ENCODE measurements at places on chromosomes 7 and 10.

DNA sequence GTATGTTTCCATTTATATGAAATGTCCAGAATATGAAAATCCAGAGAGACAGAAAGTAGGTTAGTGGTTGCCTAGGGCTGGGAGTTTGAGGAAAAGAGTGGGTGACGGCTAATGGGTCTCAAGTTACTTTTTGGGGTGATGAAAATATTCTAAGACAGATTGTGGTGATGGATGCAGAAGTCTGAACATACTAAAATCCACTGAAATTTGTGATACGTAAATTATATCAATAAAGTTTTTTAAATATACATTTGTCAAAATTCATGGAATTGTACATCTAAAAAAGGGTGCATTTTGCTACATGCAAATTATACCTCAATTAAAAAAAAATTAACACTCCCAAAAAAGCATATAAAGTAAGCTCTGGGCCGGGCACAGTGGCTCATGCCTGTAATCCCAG, 9.4 kb downstream of the DDIT4 start:
- no peak overlapping the region for H3K4me3 ChIP-seq
- no peak for DNase-seq
- H3K36me3 ChIP-seq: no peaks in the 10 kb centered on the region

GRCh38 chr7:127803626-127804025, 151.6 kb downstream of the SND1 start:
- DNase-seq: no peak
- H3K27me3 ChIP-seq: no peaks in the 10 kb centered on the region
- peaks cover 5% of the 10 kb centered on the region for H3K36me3 ChIP-seq

- H3K4me1 ChIP-seq: no peaks in the 10 kb centered on the region
- H3K36me3 ChIP-seq: no peaks in the 10 kb centered on the region
- no peak for DNase-seq
- no peaks in the 10 kb centered on the region for H3K27me3 ChIP-seq
- H3K27ac ChIP-seq: no peak overlapping the region
Observed at GRCh38 chr10:1243486-1244234, 187.5 kb downstream of the WDR37 start.

GRCh38 chr7:36181668-36182067, 28.6 kb downstream of the EEPD1 start:
- H3K4me3 ChIP-seq: no peak overlapping the region
- no peaks in the 10 kb centered on the region for H3K4me1 ChIP-seq
- no peak for DNase-seq
- peaks cover 1% of the 10 kb centered on the region for H3K27me3 ChIP-seq
- no peak overlapping the region for H3K27ac ChIP-seq
- no peaks in the 10 kb centered on the region for H3K36me3 ChIP-seq

DNA sequence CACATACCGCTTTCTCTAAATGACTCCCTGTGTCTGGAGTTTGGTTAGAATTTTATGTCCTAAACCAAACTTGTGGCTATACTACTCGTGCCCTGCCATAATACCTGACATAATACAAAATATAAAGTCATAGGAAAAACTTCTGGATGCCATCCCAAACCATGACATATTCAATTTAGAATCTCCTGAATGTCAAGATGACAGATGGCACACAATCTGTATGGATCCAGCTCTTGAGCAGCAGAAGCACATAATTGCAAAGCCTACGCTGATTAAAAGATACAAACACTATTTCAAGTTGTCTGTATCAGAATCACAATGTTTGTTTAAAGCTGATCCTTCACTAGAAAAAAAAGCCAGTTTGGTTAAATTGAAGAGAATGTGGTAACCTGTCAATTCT, 22.4 kb upstream of the CDC14C start:
- H3K4me1 ChIP-seq: no peaks in the 10 kb centered on the region
- no peak overlapping the region for H3K4me3 ChIP-seq
- H3K27me3 ChIP-seq: no peaks in the 10 kb centered on the region
- H3K36me3 ChIP-seq: no peaks in the 10 kb centered on the region
- DNase-seq: no peak

GRCh38 chr7:90269163-90269562, 24.2 kb downstream of the CFAP69 start:
- H3K4me3 ChIP-seq: no peak overlapping the region
- H3K4me1 ChIP-seq: no peaks in the 10 kb centered on the region
- no peak for DNase-seq
- no peaks in the 10 kb centered on the region for H3K36me3 ChIP-seq

All from GM12878 (cell line).